NCI-H1930 (cell line): ENCODE measurements at places on chromosomes 11 and 22.

- no peak for DNase-seq
Observed at GRCh38 chr11:19595499-19595839, 117.2 kb upstream of the NAV2 start.

DNA sequence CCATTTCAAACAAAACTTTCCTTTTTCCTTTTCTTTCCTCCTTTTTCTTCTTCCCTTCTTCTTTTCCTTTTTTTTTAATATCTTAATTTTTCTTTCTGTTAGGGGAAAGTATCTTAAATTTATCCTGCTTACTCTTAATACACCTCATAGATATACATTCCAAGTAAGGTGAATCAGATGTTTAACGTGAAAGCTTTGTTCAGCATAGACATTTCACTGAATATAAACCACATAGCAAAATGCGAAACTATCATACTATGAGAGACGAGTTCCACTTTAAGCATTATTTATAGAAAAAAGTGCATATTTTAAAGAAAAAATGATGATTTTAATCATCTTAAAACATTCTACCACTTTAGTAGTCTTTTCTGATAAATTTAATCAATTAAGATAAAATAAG is 137.8 kb upstream of the MTMR2 start:
- no peak for DNase-seq

DNA sequence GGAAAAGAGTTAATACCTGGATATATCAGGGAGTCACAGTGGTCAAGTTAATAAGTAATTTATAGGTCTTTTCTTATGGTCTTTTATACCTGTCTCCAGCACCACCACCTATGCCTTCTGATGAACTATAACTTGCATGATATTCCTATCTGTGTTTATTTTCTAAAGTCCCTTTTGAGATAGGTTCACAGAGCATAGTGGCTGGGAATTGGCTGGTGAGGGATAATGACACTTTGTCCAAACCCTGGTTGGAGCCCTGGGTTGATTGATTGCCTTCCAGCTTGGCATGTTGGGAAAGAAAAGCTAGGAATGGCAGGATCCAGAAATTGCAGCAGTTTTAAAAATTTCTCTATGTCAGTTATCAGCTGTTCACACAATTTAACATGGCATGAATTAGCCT is 23.2 kb downstream of the HIPK3 start:
- DNase-seq, result no peak

GRCh38 chr11:60165951-60166350 is 16.9 kb downstream of the MS4A6A start:
- DNase-seq, result no peak

DNA sequence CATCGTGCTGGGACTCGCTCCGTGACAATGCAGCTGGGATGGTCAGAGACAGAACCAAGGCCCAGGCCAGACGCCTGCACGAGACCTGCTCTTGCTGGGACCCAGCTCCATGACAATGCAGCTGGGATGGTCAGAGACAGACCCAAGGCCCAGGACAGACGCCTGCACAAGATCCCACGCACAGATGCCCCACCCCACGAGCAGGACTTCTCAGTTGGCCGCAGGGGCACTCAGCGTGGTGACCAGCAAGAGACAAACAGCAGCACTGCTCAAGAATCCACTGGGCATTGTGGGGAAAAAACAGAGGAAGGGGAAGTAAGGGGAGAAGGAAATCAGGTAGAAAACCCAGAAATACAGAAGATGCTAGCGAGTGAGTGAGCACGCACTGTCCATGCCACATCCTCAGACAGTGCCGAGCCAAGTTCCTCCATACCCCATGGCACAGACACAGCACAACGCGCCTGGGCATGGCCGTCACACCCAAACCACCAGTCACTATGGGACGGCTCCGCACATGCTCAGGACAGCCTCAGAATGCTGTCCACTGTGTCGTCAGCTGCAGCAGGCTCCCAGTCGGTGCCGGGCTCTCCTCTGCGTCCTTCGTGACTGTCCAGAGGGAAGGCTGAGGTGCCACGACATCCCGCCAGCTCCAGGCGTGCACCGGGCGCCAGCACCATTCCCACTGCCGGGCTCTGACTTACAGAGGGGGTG is 44.5 kb downstream of the BRD1 start:
- no peak for DNase-seq
